ENCODE measurements at places on chromosomes 7 and 10.
A peak's percentile ranks its signal among the peaks of the same experiment; 100 is the strongest.

DNA sequence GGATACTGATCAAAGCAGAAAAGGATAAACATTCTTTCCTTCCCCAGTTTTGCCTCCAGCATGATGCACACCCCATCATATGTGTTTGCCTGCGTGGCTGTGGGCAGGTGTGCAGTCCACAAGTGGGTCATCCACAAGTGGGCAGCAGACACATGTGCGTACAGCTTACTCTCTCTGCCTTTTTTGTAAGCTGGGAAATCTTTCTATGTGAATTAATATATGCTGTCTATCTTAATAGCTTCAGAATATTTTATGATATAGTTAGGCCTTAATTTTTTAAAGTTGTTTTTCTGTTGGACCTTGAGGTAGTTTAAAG lies 80.1 kb downstream of the INPP5A start:
- DNase-seq = no peak

- DNase-seq = no peak
These were observed 66.8 kb downstream of the CCDC6 start for GRCh38 chr10:59839576-59839975.

- no peak for DNase-seq
These were observed 213.2 kb downstream of the CCDC3 start for GRCh38 chr10:12788277-12788676.

GRCh38 chr7:38211486-38211885 lies 33.4 kb downstream of the STARD3NL start:
- no peak for DNase-seq

DNA sequence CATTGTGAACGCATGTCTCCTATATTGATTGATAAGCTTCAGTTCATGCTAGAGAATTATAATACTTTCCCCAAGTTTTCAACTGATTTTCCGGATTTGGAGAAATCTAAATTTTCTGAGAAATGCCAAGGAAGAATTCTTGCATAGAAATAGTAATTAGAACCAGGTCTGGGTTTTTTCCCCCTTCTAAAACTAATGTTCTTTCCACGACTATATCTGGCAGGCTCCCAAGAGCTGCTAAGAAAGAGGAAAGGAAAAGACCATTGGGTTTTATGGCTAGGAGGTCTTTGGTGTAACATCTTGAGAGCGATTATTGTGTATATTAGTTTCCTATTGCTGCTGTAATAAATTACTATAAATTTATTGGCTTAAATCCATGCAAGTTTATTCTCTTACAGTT lies 71.8 kb upstream of the CACNB2 start:
- DNase-seq = peak; percentile 37

Data from SK-N-MC (cell line).